ENCODE measurements at places on chromosomes 11 and 22. TPM values are rescaled to one million over a fixed set of nuclear protein-coding genes. Genes with fewer than 3 reads are reported as not detected.

The TSSK2 gene
- total RNA-seq = not detected

The FOLR3 gene
- total RNA-seq = 0.19 TPM

The SDF2L1 gene
- total RNA-seq = 78.0 TPM

The HTR3B gene
- total RNA-seq = not detected

The TRIM29 gene
- total RNA-seq = not detected

The TMEM191C gene
- total RNA-seq = 1.1 TPM

The THRSP gene
- not detected for total RNA-seq

The FIBIN gene
- total RNA-seq = 2.3 TPM

The SLCO2B1 gene
- 0.38 TPM for total RNA-seq

The SLC43A3 gene
- 114 TPM for total RNA-seq

The PPARA gene
- 16.9 TPM for total RNA-seq

The CPSF7 gene
- total RNA-seq = 16.3 TPM

The FAM180B gene
- not detected for total RNA-seq

The TMEM123 gene
- total RNA-seq = 129 TPM

The CASP4 gene
- 176 TPM for total RNA-seq

The CCDC15 gene
- total RNA-seq = 3.6 TPM

The MISFA gene
- total RNA-seq = 0.19 TPM

The DDI1 gene
- total RNA-seq = not detected

The MMP8 gene
- total RNA-seq = not detected

The POTEH gene
- total RNA-seq = not detected

The PGA4 gene
- not detected for total RNA-seq

The SCUBE1 gene
- not detected for total RNA-seq

The TMEM135 gene
- total RNA-seq = 17.8 TPM

The XPNPEP3 gene
- total RNA-seq = 7.3 TPM

Measured in regular cardiac myocyte (primary cell).